ENCODE measurements at places on chromosomes 3 and 15.
A peak's percentile ranks its signal among the peaks of the same experiment; 100 is the strongest.

- no peak for DNase-seq
Measured at GRCh38 chr3:159266779-159267178, 464.9 kb downstream of the MFSD1 start.

DNA sequence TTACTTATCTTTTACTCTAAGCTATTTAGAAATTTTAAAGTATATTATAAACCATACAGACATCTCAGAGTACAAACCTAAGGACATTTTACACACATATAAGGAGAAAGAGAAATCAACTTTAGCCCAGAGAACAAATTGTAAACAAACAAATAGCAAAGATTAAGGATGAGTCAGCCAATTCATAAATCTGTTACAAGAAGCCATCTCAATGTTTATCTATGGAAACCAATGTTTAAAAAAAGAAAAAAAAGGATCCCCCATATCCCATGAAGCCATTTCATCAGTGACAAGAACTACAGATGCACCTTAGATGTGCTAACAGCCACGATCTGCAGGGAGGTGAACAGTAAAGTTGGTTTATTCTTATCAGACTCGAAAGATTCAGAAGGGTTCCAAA, 437.1 kb downstream of the SHQ1 start:
- no peak for DNase-seq

GRCh38 chr3:95002438-95003046, 939.7 kb downstream of the NSUN3 start:
- no peak for DNase-seq

- DNase-seq, result no peak
Measured at GRCh38 chr3:136749091-136749490, 3.1 kb downstream of the STAG1 start.

GRCh38 chr15:77243716-77244401, 172.9 kb upstream of the TSPAN3 start:
- DNase-seq, result peak; percentile 51

DNA sequence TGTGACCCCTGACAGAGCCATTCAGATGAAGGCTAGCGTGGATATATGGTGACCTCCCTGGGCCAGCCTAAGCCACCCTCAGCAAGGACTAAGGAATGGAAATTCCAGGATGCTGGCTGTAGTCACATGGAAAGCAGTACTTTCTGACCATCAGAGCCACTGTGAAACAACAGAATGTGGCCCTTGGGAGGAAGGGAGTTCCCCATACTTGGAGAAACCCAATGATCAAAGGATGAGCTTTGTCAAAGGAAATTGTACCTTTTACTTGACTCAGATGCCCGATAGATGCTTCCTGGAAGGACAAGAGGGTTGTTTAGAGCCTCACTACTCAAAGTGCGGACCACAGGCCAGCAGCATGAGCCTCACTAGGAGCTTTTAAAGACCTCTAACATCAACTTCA, 484.5 kb upstream of the PROK2 start:
- no peak for DNase-seq

DNA sequence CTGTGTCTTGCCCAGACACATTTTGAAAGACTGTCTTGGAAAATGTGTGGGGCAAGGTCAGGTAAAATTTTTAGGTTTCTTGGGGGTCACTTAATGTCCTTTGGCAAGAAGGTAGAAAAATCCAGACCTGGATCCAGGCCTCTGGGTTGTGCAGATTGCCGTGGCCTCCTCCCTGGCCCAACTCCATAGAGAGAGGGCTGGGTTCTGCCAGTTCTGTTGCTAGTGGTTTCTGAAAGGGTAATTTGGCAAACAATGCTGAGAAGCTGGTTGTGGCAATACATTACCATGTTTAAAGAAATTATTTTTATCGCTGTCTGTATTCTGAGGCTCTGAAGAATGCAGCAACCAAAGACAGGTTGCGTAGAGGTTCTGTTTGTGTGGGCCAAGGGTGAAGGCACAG, 20.2 kb upstream of the TMEM158 start:
- DNase-seq, result no peak

Data from aorta (tissue), 5 donors.